Right kidney (tissue), 9 donors: ENCODE measurements at places on chromosomes 5 and 9.

- no peak for DNase-seq
These were observed 21.6 kb upstream of the SPATA31D4 start for GRCh38 chr9:81906671-81907070.

GRCh38 chr5:38451074-38451725, 105.2 kb downstream of the LIFR start:
- no peak for DNase-seq

DNA sequence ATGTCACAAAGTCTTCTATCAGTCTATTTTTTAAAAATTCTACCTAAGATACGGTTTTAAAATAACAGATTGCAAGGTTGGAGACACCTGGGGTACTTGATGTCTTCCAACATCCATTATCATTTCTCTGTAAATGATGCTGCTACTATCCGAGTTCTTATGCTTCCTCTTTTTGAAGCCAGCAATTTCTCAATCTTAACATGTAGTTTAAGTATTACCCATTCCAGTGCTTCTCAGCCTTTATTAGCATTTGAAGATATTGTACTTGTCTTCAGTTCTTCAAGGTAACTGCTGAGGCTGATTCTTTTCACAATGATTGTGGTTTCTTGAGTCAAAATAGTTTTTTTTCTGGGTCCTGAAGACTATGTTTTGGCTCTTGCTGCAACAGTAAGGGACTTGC, 96.4 kb upstream of the SELENOP start:
- DNase-seq, result no peak

DNA sequence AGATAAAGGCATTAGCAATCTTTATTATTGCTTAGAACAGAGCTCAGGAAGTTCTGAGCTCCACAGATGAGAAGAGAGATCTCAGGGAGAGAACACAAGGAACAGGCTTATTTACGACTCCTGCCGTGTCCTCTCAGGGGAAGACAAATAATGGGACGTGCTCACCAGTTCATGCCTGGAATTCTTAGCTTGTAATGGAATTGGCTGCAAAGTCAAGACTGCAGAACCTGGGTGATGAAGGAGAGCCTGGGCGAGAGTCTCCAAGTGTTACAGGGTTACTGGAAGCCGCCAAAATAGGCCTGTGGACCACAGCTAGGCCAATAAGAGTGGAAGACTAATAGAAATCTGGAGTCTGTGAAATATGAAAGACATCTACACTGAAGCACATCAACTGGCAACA, 174.5 kb upstream of the ADAMTSL1 start:
- no peak for DNase-seq

DNA sequence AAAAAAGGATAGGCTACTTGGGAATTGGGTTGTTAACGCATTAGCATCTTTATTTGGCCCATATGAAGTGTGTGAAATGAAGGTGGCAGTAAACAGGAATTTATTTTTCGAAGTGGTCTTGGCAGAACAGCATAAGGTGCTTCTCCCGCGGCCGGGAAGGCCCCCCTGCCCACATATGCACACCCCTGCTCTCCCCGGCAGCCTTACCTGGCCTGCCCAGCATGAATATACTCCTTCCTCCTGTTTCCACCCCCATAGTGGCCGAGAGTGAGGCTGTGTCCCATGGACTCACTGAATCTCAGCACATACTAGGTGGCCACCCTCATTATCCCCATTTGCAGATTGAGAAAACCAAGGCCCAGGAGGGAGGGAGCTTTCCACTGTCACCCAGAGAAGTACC, 54.0 kb upstream of the OLFM1 start:
- no peak for DNase-seq

DNA sequence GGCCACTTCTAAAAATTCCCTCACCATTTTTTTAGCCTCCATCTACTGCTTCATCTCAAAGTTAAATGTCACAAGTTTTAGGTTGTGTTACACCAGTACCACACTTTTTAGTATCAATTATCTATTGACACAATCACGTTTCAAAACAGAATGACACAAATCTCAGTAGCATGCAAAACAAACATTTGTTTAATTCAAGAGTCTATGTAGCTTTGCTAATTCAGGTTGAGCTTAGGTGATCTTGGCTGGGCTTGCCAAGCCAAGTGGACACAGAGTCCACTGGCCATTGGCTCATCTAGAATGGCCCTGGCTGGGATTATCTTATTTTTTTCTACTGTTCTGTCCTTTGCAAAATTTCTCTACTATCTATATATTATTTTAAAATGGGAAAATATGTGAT, 61.9 kb upstream of the JAK2 start:
- DNase-seq, result no peak

DNA sequence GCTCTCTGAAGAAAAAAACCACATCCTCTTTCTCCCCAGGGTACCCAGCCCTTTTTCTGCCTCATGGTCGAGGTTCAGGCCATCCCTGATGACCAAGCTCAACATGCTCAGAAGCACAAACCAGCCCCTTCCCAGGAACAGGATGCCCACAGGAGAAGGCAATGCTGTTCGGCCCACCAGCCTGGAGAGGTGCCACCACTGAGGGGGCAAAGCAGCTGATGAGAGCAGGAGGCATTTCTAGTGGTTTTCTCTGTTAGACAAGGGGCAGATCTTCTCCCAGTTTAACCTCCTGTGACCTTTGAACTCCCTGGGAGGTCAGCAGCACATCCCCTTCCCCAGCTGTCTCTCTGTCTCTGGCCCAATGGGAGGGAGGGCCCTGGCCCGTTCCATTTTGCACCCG, 73.0 kb downstream of the PAX5 start:
- no peak for DNase-seq

- no peak for DNase-seq
These were observed 527.3 kb downstream of the MTRR start for GRCh38 chr5:8396246-8396645.

GRCh38 chr9:120775859-120776258, 17.4 kb downstream of the FBXW2 start:
- DNase-seq, result no peak

DNA sequence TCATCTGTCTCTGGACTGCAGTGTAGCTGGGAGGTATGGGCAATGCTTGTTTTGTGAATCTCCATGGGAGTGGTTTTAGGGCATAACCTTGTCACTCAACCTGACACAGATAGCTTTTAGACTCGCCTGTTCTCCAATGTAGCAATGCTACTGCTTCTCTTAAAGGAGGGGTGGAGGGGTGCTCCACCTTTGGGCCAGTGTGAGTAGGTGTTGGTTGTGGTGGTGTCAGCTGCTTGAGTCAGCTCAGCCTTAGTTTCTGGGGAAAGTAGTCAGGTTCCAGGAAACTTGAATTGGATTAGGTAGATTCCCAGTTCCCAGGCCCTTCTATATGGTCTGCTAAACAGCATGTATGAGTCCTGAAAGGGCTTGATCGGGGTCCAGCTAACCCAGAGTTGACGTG, 91.1 kb upstream of the PLPPR1 start:
- no peak for DNase-seq

GRCh38 chr5:544675-545355, 20.6 kb upstream of the SLC9A3 start:
- no peak for DNase-seq
